ENCODE measurements at places on chromosomes 5 and 9.

GRCh38 chr9:96509848-96510247 lies 59.9 kb downstream of the HABP4 start:
- DNase-seq = no peak

- no peak for DNase-seq
These were observed 119.3 kb downstream of the RPS23 start for GRCh38 chr5:82158755-82159413.

- DNase-seq = no peak
These were observed 499.7 kb downstream of the PDE4D start for GRCh38 chr5:59393585-59394420.

- no peak for DNase-seq
These were observed 457.7 kb downstream of the EFNA5 start for GRCh38 chr5:107213025-107213424.

DNA sequence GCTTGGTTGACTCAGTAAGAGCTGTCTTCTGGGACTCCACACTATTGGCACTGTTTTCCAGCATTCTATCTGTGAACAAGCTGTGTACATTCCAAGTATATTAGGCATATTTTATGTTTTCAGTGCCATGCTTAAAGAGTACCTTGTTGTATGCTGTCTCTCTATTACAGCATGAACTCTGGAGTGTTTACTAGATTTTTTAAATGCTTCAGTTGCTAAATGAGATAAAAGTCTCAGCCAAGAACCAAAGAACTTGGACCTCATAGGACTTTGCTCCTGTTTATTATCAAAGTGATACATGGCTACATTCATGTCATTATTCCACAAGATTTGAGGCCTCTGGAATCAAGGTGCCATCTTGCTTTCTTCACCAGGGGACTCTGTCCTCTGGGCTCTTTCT lies 167.2 kb downstream of the C9orf152 start:
- DNase-seq = no peak

DNA sequence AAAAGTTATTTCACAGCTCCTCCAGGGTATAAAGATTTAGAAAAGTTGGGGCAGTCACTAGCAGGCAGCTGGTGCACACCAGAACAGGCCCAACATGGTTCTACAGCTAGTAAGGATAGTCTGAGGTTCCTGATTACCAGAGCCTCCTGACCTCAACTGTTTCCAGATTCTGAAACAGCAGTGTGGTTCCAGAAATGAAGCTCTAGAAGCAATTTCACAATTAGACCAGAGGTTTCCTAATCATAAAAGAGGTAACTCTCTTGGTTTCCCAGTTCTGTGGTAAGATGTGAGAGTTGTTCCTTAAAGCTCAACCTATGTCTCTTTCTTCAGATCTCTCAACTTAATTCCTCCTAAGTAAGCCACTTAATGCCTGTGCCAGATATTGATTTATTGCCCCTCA lies 11.9 kb downstream of the AGTPBP1 start:
- no peak for DNase-seq

DNA sequence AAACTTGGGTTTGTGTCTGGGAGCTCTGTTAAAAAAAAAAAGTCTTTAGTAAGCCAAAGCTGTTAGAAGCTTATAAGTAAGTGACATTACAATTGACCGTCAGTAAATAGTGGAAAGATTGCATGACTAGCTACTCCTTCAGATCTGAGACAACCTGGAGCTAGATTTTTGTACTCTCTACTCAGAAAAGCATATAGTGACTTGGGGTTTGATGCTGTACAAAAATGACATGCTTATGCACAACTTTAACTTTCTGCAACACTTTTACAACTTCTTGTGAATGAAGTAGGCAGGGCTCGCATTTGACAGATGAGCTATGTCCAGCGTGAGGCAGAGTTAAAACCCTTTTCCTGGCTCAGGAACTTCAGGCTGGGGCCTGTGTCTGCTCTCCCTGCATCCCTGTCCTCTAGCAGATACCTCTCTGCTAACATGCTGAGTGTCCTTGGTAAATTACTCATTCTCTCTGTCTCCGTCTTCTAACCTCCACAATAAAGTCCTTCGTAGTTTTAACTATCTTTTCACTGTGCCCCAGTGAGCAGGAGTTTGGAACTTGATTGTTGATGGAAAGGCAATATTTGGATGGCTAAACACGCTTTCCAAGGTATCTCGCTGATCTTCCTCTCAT lies 471 bp upstream of the GHR start:
- no peak for DNase-seq

DNA sequence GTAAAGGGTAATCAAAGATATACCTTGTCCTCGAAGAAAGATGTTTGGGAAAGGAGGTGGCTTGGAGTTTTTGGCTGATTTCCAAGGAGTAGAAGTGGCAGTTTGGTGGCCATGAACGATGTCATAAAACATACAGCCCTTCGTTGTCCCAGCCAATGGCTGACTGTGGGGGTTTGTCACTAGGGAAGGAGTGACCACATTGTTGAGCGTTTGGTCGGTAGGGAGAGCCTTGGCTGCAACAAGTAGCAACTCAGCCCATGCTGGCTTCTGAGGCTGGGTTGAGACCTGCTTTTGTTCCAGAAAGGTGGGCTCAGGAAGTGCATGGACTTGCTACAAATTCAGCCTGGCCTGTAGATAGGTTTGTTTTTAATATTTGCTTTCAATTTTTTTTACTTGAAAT lies 128.3 kb downstream of the BOD1 start:
- DNase-seq = no peak

- no peak for DNase-seq
These were observed 71.8 kb upstream of the SIMC1 start for GRCh38 chr5:176166427-176166826.

- no peak for DNase-seq
These were observed 11.4 kb downstream of the BASP1 start for GRCh38 chr5:17228821-17229291.

GRCh38 chr5:4862500-4862899 lies 277.6 kb upstream of the ADAMTS16 start:
- DNase-seq = no peak

GRCh38 chr5:37806476-37806875 lies 33.4 kb downstream of the GDNF start:
- no peak for DNase-seq

GRCh38 chr5:72561148-72561972 lies 54.1 kb upstream of the ZNF366 start:
- no peak for DNase-seq

DNA sequence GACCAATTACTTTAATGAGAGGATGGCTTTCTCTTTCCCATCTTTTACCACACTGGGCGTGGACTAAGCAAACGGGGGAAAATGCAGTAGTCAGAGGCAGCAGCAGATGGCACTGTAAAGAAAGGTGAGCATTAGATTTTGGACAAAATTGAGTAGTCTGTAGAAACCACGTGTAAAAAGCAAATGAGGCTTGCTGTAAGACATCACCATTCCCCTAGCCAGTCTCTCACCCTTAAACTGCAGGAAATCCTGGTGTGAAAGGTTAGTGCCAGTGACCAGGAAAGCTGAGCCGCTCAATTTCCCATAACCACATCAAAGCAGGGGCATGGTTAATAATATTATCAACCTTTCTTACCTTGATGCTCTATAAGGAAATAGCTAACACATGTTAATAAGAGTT lies 31.8 kb downstream of the SPATA31C2 start:
- no peak for DNase-seq

GRCh38 chr5:153460421-153460820 lies 30.0 kb upstream of the GRIA1 start:
- DNase-seq = no peak

DNA sequence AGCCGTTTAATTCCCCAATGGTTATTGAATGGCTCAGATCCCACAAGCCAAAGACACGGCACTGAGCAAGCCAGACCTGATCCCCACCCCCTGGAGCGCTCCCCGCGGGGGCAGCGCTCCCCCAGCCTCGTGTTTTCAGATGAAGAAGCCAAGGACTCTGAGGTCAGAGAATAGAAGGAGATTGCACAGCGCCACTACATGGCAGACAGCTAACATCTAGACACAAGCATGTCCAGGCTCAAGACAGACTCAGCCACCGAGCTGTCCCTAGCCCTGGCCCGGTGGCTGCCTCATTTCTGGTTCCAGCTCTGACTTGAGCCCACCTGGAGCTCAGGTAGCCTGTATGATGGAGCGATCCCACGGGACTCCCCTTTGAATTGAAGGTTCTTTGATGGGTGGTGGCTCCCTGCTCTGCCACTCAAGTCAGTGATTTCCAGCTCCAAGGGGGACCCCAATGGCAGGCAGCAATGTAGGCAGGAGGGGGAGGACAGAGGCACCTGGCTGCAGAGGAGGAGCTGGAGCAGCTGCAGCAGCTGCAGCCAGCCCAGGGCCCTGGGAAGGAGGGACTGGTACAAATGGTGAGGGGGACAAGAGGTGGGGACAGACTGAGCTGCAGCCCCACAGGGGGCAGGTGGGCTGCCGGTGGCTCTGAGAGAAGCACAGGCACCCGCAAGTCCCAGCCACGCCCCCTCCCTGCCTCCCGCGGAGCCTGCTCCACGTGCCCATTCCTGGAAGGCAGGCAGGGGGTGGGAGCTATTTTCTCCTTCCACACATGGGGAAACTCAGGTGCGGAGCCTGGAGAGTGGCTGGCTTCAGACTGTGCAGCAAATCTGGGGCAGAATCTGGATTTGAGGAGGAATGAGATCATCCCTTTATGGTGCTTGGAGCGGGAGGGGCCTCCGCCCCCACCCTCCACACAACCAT lies 40.2 kb downstream of the NTNG2 start:
- DNase-seq = no peak

DNA sequence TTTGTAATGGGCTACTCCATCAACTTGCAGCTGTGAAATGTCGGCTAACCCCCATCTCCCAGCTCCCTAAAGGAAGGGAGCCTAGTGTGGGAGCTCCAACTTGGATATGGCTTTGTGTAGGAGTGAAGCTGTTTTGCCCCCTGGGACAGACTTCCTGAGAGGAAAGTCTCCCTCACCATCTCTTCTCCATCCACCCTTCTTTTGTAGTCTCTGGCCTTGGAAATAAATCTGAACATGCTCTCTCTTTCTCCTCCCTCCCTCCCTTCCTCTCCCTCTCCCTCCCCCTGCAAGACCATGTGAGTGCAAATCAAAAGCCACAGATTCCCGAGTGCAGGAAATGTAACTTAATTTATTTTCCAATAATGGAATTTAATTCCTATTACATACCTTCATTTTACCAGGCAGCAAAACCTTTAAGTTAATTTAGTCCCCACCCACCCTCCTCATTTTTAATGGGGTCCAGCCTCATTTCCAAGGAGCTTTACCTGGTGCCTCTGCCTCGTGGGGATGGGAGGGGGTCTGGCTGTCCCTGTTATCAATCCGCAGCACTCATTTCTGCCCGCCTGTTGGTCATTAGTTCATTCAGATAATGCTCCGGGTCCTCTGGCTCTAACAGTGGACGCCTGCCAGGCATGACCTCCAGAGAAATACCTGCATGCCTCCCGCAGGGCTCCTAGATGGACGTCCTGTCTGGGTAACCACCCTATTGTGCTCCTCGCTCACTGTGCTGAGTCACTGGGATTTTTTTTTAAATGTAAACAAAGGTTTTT lies 122.9 kb upstream of the TAF11L2 start:
- DNase-seq = no peak

GRCh38 chr5:172503925-172504700 lies 49.8 kb upstream of the SH3PXD2B start:
- no peak for DNase-seq

DNA sequence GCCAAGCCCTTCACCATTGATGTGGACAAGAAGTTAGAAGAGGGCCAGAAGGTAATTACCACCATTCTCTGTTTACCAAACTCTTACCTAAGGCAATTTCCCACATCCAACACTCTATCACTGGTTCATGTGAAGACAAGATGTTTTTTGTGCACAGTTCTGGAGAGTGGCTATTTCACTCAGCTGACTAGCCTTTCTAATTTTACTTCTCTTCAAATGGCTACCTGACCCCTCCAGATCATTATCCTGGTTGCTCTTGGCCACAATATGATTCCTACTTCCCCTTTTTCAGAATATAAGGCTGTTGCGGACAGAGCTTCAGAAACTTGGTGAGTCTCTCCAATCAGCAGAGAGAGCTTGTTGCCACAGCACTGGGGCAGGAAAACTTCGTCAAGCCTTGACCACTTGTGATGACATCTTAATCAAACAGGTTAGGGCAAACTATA lies 7.1 kb downstream of the KIF20A start:
- DNase-seq = no peak

GRCh38 chr5:1908931-1909330 lies 26.2 kb upstream of the IRX4 start:
- DNase-seq = no peak

GRCh38 chr5:122515709-122516431 lies 203.8 kb downstream of the SNCAIP start:
- no peak for DNase-seq

DNA sequence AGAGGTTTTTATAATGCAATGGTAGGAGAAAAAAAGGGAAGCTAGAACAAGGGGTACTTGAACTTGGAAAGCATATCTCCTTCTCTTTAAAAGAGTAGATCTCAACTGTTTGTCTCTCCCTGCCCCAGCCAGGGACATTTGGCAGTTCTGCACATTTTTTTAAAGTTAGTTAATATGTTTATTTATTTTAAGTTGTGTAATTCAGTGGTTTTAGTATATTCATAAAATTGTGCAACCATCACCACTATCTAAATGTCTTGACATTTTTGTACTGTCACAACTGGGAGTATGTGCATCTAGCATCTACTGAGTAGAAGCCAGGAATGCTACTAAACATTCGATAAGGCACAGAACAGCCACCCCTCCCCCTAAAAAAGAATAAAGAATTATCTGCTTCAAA lies 103.5 kb upstream of the DPYSL3 start:
- DNase-seq = no peak

DNA sequence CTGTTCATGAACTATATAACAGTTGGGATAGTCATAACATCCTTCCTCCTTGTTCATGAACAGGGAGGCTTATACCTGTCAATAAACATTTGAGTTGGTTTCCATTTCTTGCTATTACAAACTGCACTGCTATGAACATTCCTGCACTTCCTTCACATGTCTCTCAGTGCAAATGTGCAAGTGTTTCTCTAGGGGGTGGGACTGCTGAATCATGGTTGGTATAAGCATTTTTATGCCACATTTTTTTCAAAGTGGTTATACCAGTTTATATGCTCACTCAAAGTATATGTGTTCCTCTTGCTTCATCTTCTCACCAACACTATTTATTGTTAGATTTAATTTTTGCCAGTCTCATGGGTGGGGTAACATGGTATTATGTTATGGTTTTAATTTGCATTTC lies 25.8 kb upstream of the TPD52L3 start:
- no peak for DNase-seq

DNA sequence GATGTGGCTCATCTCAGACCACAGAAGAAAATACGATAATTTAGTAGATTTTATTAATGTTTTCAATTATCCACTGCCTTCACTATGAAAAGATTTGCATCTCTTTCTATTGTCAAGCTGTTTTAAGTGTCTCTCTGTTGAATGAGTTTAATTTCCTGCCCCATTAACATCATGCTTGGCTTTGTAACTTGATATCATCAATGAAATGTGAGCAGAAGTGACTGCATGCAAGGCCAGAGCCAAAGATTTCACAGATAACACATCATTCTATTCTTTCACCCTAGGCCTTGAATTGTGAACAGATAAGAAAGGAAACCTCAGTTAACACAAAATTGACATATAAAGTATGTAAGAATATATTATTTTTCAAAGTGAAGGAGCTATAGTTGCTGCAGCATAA lies 986.4 kb upstream of the CDH18 start:
- no peak for DNase-seq
